Activated CD4-positive, alpha-beta T cell treated with anti-CD3 and anti-CD28 coated beads for 4 hours (primary cell): ENCODE measurements at places on chromosomes 1 and 21.

DNA sequence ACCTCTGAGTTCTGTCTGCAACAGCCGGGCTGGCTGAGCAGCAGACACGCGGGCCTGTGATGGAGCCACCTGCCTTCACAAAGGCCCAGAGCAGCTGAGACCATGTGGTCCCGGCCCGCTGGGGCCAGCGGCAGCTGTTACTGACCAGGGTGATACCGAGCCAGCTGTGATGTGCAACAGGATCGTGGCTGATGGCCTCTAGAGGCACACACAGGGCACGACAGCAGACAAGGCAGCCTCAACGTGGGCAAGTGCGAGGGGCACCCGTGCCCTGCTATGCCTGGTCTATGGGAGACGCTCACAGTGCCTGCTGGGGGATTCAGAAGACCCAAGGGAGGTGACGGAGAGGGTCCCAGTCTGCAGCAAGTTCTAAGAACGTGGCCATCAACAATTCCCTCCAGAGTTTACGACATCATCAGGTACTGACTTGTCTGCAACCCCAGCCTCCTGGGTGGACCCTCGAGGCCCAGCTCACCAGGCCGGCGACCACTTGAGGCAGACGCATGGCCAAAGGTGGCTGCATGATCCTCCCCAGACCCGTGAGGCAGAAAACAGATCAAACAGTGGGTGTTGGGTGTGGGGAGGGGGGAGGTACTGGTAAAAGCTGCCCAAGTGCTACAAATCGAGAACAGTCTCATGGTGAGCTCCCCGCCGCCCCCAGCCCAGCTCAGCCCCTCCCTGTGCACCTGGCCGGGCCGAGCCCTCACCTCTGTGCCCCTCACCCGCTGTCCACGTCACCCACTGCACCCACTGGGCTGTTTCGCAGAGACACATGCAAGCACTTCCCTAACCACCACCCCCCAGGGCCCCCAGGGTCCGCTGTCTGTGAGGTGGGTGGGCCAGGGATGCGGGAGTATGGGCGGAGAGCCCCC, 6.0 kb downstream of the POFUT2 start:
- no peak for DNase-seq

DNA sequence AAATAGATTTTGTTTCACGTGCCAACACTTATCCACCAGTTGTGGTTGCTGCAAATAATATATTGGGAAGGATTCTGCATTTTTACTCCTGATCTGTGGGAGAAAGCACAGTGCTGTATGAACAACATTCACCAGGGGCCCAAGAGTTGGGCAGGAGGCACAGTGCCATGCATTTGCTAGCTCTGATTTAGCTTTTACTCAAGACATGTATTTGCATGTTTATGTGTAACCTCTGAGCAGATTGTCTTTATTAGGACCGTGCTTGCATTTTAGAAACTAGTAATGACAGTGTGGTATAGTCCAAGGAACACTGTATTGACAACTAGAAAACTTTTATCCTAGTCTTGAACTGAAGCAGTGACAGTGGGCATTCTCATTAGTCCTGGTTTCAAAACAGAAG, 133.9 kb upstream of the B3GALT2 start:
- no peak for DNase-seq

DNA sequence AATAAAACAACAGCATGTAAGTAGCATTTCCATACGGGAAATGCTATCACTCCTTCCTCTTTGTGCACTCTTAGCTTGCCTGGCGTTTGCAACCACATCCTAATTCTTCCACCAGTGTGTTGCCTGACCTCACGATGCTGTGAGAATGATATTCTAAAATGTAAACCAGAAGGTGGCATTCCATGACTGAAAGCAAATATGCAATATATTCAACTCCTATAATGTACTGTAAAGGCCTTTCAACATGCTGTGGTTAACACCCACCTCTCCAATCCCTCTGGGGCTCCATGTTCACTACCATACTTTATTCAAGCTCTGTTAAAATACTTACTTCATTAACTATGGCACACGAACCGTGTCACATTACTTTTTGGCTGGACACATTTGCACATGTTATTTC, 420.6 kb upstream of the DEPDC1 start:
- DNase-seq: no peak

- no peak for DNase-seq
Measured at GRCh38 chr1:53390261-53390660, 62.4 kb upstream of the LRP8 start.

DNA sequence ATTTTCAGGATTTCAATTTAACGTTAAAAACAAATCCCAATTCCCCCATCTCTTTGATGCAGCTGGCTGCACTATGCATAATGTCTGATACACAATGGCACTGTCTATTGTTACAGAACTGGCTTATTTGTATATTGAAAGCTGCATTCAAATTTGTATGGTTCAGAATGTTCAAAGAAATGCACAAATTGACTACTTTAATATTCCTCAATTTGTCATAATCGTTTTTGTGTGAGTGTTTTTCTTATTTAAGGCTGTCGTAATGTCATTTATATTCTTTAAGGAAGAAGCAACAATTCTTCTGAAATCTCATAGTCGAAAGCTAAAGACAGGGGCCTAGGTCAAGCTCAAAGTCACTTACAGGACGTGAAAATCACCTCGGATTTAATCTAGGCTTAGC, 341.4 kb upstream of the ZRANB2 start:
- DNase-seq: no peak

DNA sequence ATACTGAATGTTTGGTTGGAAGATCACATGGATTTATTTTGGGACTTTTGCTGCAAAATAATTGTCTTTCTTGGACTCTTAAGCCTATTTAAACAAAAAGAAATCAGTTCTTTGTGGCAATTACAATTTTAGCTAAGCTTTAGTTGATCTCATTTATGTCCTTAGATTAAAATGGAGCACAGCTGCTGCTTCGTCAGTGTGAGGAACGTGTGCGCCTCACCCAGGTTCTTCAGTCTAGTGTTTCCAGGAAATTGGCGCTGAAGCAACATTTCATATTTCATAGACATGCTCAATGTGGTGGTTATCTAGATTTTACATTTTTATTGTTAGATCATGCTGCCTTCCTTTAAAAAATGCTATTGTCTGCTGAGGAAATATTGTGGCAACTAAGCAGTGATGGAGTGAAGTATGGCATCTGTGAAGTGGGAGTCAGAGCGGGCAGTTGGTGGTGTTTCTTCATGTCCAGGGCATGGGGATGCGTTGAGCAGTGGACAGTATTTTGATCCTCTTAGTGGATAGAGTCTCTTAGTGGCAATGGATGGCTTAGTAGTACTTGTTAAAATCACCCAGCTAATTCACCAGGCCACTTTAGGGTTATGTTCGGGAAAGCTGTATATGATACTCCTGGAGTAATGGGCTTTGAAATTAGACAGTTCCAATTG, 5.6 kb downstream of the DDI2 start:
- no peak for DNase-seq

DNA sequence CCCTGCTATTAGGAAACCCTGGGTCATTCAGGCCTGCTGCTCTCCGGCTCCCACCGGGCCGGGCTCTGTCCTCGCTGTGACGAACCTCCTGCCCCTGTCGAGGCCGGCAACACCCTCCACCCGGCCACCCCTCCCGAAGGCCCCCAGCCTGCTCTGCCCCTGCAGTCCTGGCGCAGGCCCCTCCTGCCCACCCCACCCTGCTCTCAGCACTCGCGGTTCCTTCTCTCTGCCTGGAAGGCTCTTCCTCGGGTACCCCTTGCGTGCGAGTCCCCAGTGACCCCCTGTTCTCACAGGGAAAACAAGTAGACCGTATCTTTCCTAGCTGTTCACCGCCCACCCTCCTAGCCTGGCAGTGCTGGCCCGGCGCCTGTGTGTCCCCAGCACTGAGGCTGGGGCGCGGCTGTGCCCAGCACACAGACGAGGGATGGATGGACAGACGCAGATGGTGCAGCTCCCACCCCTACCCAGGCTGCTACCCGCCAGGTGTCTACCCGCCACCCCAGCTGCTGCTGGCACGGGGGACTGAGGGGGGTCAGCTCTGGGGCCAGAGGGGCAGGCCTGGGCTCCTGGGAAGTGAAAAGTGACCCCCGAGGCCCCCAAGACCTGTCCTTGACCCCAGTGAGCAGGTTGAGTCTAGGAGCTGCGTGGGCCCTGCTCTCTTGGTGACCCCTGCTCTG, 3.1 kb upstream of the VWA1 start:
- DNase-seq: no peak

DNA sequence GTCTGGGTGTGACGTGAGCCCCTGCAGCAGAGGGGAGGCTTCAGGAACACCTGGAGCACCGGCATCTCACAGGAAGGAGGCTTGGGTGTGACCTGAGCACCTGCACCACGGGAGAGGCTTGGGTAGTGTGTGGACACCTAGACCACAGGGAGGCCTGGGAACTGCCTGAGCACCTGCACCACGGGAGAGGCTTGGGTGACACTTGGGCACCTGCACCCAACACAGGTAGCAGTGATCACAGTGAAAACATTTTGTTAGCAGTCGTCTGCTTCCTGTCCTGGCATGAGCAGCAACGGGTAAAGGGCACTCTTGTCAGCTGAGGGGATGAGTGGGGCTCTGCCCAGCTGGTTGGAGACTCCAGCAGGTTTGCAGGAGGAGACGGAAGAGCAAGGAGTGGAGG, 22.4 kb downstream of the LRRC3 start:
- no peak for DNase-seq

- DNase-seq: no peak
Measured at GRCh38 chr1:245972476-245972875, 534.6 kb downstream of the SMYD3 start.

DNA sequence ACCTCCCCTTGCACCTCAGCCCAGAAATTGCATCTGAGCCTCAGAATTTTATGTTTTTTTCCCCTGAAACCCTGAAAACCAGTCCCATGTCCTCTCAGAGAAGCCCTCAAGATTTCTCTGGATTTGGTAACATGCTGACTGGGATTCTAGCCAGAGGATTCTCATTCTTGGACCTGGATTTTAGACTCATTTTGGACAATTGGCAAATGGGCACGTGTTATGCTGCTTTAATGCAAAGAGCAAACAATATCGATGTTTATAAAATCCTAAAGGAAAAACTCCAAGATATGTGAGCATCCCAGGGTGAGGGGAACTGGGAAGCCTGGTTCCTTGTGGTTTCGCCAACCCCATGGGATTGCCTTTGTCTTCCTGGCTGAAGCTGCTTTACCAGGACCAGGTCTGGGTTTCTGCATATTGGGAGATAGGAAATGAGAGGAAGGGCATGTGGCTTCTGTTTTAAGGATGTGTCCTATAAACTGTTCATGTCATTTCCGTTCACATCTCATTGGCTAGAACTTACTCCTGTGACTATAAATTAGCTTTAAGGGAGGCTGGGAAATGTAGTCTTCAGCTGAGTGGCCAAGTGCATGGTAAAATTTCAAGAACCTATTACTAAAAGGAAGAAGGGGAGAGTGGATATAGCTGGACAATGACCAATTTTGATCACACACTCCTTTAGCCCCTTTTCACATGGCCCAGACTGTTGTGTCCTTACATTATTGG, 27.2 kb upstream of the BCL10 start:
- DNase-seq: no peak
